ENCODE measurements at places on chromosomes 3 and 15. TPM values are rescaled to one million over a fixed set of nuclear protein-coding genes. Genes with fewer than 3 reads are reported as not detected.

UBXN7 gene
- total RNA-seq: 38.4 TPM

GHSR gene
- total RNA-seq: not detected

PIGX gene
- 40.6 TPM for total RNA-seq

ZIC4 gene
- total RNA-seq: not detected

GRCh38 chr3:138271189-138271794, 58.4 kb downstream of the NME9 start:
- peaks cover 28% of the 10 kb centered on the region for H3K36me3 ChIP-seq
- no peak overlapping the region for H3K27ac ChIP-seq
- no peaks in the 10 kb centered on the region for H3K27me3 ChIP-seq
- H3K4me1 ChIP-seq: no peaks in the 10 kb centered on the region

DNA sequence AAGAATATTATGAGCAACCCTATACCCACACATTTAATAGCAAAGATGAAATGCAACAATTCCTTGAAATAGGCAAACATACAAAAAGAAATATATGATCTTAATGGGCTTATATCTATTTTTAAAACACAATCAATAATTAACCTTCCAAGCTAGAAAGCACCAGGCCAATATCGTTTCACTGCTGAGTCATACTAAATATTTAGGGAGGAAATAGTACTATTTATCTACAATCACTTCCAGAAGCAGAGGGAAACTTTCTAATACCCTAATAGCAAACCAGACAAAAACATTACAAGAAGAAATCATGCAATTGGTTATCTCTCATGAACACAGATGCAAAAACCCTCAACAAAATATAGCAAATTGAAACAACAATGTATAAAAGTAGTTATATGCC, 207.8 kb downstream of the MTHFS start:
- DNase-seq: no peak
- no peaks in the 10 kb centered on the region for H3K36me3 ChIP-seq
- H3K27me3 ChIP-seq: no peaks in the 10 kb centered on the region
- no peak overlapping the region for H3K4me3 ChIP-seq

FRMD5 gene
- total RNA-seq: 0.67 TPM

- H3K27ac ChIP-seq: no peak overlapping the region
- H3K4me1 ChIP-seq: no peaks in the 10 kb centered on the region
- no peak overlapping the region for H3K4me3 ChIP-seq
- H3K27me3 ChIP-seq: no peaks in the 10 kb centered on the region
- H3K36me3 ChIP-seq: no peaks in the 10 kb centered on the region
Observed at GRCh38 chr3:153513236-153513635, 351.2 kb downstream of the RAP2B start.

DNA sequence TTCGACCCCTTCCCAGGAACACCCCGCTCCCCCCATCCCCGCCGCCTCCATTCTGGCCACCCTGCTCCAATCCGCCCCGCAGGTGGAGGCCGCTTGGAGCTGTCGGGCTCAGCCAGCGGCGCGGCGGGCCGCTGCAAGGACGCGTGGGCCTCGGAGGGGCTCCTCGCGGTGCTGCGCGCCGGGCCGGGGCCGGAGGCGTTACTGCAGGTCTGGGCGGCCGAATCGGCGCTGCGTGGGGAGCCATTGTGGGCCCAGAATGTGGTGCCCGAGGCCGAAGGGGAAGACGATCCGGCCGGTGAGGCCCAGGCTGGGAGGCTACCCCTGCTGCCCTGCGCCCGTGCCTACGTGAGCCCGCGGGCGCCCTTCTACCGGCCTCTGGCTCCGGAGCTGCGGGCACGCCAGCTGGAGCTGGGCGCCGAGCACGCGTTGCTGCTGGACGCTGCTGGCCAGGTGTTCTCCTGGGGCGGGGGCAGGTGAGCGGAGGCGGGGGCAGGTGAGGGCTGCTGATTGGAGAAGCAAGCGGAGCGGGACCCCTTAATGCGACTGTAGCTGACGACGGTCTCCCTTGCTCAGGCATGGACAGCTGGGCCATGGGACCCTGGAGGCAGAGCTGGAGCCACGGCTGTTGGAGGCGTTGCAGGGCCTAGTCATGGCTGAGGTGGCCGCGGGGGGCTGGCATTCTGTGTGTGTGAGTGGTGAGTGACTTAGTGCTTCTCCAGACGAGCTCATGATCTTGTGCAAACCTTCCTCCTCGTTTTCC, 2.5 kb downstream of the RCCD1 start:
- peaks cover 14% of the 10 kb centered on the region for H3K36me3 ChIP-seq
- peak; percentile 31 for DNase-seq
- H3K27ac ChIP-seq: no peak overlapping the region
- no peaks in the 10 kb centered on the region for H3K27me3 ChIP-seq

- no peak overlapping the region for H3K27ac ChIP-seq
- no peak overlapping the region for H3K4me3 ChIP-seq
- peaks cover 42% of the 10 kb centered on the region for H3K4me1 ChIP-seq
- H3K27me3 ChIP-seq: no peaks in the 10 kb centered on the region
- DNase-seq: no peak
Observed at GRCh38 chr15:83063551-83063950, 3.5 kb downstream of the BTBD1 start.

GPR15 gene
- not detected for total RNA-seq

DNA sequence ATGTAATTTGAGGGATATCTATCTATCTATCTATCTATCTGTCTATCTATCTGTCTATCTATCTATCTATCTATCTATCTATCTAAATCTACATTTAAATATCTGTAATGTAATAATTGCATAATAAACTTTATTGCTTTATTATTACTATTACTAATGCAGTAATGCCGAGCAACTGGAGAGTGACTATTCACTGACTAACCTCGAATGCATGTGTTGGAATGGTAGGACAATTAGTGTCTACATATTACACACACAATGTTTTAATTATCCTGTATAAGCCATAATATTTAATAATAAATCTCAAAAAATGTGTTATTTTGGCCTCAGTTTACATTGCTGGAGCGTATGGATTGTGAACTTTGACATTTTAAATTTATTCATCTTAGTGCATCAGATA, 25.2 kb upstream of the CNTN3 start:
- no peaks in the 10 kb centered on the region for H3K4me1 ChIP-seq

LRRC3B gene
- not detected for total RNA-seq

DNA sequence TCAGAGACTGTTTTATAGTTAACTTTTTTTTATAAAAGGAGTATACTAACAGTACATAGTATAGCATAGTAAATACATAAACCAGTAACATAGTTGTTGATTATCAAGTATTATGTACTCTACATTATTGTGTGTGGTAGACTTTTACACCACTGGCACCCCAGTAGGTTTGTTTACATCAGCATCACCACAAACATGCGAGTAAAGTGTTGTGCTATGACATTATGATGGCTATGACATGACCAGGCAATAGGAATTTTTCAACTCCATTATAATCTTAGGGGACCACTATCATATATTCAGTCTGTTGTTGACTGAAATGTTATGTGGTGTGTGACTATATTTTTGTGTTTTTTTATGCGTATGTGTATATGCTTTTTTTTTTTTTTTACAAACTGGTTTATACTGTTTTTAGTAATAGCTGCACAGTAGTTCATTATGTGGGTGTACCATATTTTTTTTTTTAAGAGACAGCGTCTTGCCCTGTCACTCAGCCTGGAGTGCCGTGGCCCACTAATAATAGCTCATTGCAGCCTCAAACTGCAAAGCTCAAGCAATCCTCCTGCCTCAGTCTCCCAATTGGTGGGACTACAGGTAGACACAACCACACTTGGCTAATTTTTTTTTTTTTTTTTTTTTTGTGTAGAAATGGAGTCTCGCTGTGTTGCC, 1.9 kb downstream of the CAPN7 start:
- H3K4me1 ChIP-seq: peaks cover 18% of the 10 kb centered on the region
- H3K27me3 ChIP-seq: no peaks in the 10 kb centered on the region
- no peak for DNase-seq
- peak overlapping the region; percentile 14 for H3K4me3 ChIP-seq

MST1R gene
- 1.7 TPM for total RNA-seq

DNA sequence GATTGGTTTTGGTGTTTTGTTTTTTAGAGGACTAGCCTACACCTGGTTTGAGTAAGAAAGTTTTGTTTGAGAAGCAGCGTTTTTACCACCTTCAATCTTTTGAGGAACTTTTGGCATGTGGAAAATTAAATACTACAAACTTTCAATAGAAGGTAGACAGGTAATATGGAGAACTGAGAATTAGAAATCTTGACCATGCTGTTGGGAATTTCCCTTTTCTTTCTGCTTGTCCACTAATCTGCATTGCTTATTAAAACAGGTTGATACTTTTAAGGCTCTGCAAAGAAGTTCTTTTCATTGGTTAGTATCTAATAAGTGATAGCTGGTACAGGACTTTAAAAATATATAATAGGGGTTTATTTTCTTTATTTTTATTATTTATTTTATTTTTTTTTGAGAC, 31.9 kb downstream of the UBE2E1 start:
- H3K27me3 ChIP-seq: no peaks in the 10 kb centered on the region
- no peak overlapping the region for H3K27ac ChIP-seq
- H3K4me3 ChIP-seq: no peak overlapping the region

- no peak for DNase-seq
- H3K27ac ChIP-seq: peak overlapping the region; percentile 26
- H3K36me3 ChIP-seq: no peaks in the 10 kb centered on the region
- H3K4me1 ChIP-seq: peaks cover 5% of the 10 kb centered on the region
- no peaks in the 10 kb centered on the region for H3K27me3 ChIP-seq
- H3K4me3 ChIP-seq: no peak overlapping the region
Observed at GRCh38 chr3:57852896-57853295, 96.8 kb downstream of the SLMAP start.

SCG5 gene
- total RNA-seq: 2.7 TPM

- H3K27me3 ChIP-seq: no peaks in the 10 kb centered on the region
- DNase-seq: no peak
- H3K4me1 ChIP-seq: no peaks in the 10 kb centered on the region
- H3K4me3 ChIP-seq: no peak overlapping the region
- no peak overlapping the region for H3K27ac ChIP-seq
Observed at GRCh38 chr15:71508081-71508682, 302.2 kb upstream of the NR2E3 start.

DNA sequence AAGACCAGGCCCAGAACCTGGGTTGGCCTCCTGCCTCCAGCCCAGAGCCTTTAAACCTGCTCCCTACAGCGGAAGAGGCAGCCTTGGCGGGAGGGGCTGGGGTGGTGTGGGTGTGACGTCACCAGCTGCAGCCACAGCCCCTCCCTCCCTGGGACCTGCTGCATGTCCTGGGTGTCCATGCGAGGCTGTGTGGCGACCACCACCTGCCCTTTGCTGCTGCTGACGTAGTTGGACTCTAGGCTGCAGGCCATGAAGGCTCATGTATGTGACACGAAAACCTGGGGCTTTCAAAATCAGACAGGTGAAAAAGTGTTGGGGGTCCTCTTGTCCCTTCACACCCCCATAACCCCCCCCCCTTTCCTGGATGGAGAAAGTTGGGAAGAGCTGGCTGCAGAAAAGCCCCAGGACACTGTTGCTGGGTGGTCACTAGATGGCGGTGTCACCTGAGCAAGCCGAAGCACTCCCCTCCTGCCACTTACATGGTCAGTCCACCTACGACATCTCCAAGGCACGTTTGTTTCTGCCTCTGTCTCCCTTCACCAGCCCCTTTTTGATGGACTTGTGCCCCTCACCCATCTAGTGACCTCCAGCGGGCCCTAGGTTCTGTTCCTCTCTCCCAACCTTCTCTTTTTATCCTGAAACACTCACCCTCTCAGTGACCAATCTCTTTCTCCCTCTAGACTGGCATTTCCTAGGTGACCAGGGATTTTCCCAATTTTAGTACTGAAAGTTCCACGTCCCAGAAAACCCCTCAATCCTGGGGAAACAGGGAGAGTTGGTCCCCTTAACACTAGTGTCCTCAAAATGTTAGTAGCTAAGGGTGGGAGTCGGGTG, 35.2 kb downstream of the SLC6A20 start:
- H3K4me3 ChIP-seq: no peak overlapping the region
- H3K4me1 ChIP-seq: peaks cover 2% of the 10 kb centered on the region
- no peaks in the 10 kb centered on the region for H3K36me3 ChIP-seq
- H3K27me3 ChIP-seq: no peaks in the 10 kb centered on the region

PLSCR5 gene
- not detected for total RNA-seq

TRPM1 gene
- not detected for total RNA-seq

ATR gene
- 47.1 TPM for total RNA-seq

STARD9 gene
- total RNA-seq: 12.2 TPM

DNA sequence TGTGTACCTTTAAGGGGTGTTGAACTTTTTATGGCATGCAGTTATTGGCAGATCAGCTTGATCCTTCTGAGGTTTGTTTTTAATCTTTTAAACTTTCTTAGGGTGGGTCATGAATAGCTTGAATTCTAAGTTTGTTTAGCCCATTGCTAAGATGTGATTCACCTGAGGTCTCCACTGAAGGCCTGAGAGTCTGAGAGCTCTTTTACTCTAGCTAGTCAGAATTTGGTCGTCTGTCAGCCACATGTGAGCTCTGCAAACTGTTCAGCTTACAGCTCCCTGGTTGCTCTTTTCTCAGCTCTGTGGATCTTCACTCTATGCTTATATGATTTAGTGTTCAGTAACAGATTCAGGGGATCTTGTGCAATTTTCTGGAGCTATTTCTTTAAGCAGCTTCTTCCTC, 161.3 kb downstream of the ABHD5 start:
- no peaks in the 10 kb centered on the region for H3K36me3 ChIP-seq
- H3K4me1 ChIP-seq: no peaks in the 10 kb centered on the region
- no peak overlapping the region for H3K4me3 ChIP-seq

DNA sequence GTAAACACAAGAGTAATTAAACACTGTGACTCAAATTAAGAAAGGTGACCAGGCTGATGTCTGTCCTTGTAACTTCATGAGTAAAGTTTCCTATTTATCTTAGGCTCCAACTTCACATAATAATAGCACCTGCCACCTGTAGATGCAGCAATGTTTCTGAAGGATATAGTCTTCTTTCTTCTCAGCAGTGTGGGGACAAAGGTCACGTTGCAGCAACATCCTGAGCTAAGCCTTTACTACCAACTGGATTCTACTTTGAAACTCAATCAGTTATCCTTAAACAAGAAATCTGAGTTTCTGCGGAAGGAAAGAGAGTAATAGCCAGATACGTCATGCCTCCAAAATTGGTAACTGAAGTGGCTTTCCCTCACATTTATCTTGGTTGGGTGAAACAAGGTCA, 253.1 kb downstream of the RBMS3 start:
- H3K4me1 ChIP-seq: peaks cover 16% of the 10 kb centered on the region
- DNase-seq: no peak
- H3K36me3 ChIP-seq: no peaks in the 10 kb centered on the region
- no peaks in the 10 kb centered on the region for H3K27me3 ChIP-seq
- no peak overlapping the region for H3K27ac ChIP-seq
- H3K4me3 ChIP-seq: no peak overlapping the region

WDR53 gene
- 3.7 TPM for total RNA-seq

NPAP1 gene
- total RNA-seq: 1.5 TPM

DNA sequence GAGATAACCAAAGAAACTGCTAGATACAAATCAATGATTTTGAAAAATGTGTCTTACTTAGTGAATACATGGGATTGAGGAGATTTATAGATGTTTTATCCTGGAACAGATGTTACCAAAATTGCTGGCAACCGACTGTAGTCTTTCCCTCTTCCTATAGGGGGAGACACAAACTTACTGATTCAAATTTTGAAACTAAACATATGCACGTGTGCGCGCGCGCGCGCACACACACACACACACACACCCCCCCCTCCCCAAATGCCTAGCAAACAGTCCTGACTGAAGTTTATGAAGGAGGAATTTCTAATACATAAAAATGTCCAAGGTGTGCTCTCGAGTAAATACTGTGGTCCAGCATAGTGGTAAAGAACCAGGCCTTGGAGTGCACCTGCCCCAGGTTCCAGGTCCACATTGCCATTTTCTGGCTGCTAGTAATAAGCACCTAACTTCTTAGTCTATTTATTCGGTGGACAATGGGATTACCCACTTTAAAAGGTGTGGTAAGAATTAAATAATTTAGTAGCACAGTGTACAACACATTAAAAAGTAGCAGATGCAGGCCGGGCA, 18.5 kb upstream of the C3orf62 start:
- peaks cover 8% of the 10 kb centered on the region for H3K4me1 ChIP-seq
- no peak overlapping the region for H3K4me3 ChIP-seq
- no peak for DNase-seq
- no peak overlapping the region for H3K27ac ChIP-seq
- H3K36me3 ChIP-seq: peaks cover 77% of the 10 kb centered on the region
- no peaks in the 10 kb centered on the region for H3K27me3 ChIP-seq
